ENCODE measurements at places on chromosomes 1 and 21. TPM values are rescaled to one million over a fixed set of nuclear protein-coding genes. Genes with fewer than 3 reads are reported as not detected.

DNA sequence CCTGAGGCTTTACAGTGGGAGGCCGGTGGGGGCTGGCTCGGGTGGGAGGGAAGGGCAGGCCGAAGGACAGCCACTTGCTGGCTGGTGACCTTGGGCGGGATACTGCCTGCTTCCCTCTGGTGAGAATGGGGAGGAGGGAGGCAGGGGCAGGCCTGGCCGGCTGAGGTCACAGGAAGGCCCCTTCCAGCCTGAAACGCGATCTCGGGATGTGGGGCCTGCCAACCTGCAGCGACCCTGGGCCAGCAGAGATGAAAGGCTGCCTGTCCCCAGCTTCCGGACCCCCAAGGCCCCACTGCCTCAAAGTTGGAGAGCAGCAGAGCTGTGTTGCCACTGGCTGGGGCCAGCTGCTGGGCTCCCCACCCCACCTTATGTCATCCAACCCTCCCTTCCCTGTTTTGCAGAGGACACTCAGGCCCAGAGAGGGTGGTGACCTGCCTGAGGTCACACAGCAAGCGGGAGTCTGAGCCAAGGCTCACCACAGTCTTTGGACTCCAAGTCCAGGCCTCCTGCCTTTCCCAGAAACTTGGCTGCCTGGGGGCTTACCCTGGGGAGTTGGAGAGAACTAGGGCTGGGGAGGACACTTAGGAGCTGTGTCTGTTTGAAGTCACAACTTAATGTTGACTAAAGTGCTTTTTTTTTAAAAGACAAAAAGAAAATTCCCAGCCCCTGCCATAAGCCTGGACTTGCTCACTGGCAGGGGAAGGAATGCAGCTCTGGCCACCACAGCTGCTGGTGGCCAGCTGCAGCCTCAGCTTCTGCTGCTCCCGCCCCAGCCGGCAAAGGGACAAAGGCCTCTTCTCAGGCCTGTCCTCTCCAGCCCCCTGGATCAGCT, 14.8 kb upstream of the WASF2 start:
- DNase-seq, result peak; percentile 65

Gene RGS8
- not detected for total RNA-seq

- DNase-seq, result no peak
These were observed 27.9 kb downstream of the TNFRSF1B start for GRCh38 chr1:12194666-12195216.

DNA sequence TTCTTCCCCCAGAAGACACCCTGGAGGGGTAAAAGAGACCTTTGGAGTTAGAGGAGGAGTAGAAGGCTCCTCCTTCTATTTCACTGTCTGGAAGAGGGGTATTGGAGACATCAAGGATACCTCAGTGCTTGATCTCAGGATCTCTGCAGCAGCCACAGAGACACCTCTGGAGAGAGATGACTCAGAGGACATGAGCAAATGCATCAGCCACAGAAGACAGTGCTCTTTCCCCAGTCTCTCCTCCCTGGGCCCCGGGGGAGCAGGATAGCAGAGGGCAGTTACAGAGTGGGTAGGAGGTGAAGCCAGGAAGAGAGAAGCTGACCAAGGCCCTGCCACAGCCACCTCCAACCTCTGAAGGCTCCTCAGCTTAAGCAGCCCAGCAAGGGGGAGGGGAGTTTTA, 15.3 kb upstream of the TEDDM1 start:
- DNase-seq, result no peak

DNA sequence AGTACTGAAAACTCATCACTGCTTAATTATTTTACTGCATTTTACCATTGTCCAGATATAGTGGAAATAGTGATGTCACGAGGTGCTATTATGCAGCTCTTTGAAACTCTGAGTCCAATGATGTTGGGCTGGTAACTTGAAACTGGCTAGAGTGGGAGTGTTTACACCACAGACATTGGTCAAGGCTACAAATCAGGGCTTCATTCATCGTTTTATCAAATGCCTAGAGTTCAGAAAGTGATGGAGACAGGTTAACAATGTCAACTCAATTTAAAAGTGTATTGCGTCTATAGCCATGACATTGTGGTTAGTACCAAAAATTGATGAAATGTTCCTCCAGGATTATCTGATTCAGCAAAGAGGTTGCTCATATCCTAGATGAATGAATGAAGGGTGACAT, 12.7 kb downstream of the PADI1 start:
- no peak for DNase-seq

GRCh38 chr1:2352341-2352896, 38.9 kb downstream of the MORN1 start:
- DNase-seq, result no peak

Gene LCE2C
- not detected for total RNA-seq

Gene GRIK3
- total RNA-seq, result not detected

DNA sequence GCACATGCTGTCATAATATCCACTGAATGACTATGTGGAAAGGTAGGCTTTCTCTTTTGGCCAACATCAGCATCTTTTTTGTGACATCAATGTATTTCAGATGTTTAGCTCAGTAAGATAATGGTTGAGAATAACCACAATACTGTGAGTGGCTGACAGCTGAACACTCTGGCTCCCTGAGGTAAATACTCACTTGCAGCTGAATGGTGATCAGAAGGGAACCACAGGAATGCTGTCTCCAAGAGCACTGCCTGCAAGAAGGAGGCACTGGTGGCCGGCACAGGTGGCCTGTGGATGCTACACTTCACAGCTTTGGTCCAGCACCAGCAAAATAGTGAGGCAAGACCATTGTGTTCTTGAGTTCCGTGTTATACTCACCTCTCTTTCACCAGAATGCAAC, 118.7 kb upstream of the PPM1J start:
- DNase-seq, result no peak

- no peak for DNase-seq
These were observed 54.8 kb downstream of the CHD5 start for GRCh38 chr1:6125366-6125765.

Gene MYOC
- not detected for total RNA-seq

GRCh38 chr1:6915999-6916565, 130.8 kb downstream of the CAMTA1 start:
- DNase-seq, result no peak

DNA sequence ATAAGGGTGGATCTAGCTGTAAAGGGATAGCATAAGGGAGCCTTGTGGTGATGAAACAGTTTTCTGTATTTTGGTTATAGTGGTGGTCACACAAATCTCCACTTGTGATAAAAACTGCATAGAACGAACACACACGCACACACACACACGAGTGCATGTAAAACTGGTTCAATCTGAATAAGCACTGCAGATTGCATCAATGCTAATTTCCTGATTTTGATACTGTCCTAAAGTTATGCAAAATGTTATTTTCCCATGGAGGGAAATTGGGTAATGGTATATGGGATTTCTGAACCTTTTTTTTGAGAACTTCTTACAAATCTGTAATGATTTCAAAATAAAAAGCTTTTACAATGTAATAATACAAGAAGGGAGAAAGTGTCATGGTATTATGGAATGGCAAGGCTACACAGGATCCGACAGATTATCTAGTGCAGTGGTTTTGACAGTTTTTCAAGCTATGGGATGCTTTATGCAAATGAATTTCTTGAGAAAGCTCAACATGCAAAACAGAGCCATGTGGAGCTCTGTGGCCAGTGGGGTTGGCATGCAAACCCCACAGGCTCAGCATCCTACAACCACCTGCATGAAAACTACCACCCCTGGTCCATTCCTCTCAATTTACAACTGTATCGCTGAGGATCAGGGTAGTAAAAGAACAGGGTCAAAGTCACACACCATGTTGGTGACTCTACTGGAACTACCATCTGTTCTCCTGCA, 18.8 kb downstream of the SLC41A1 start:
- DNase-seq, result no peak

DNA sequence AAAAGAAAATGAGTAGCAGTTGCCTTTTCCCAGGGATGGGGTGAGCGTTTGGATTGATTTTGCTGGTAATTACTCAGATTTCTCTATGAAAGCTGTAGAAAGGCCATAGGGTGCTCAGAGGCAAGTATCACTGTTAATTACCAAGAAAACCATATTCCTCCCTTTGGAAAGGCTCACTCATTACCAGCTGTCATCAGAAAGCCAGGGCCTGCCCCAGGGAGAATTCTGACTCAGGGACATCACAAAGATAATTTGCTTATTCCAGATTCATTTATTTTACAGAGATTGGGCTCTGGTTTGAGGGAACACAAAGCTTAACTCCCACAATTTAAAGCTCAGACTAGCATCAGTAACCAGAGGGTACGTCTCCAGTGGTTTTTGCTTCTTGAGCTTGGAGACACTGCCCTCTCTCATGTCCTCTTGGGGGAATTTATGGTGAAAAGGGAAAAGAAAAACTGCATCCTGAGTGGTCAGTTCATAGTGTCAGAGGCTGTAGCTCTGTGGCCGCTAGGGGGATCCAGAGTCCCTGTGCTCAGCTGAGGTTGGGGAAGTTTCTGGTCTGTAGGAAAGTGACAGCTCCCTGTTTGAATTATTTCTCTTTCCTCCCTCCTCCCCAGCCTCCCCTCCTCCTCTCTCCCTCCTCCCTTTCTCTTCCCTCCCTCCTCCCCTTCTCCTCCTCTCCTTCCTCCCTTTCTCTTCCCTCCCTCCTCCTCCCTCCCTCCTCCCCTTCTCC, 204.3 kb downstream of the KCNJ6 start:
- peak; percentile 76 for DNase-seq
